HS-27A (cell line): ENCODE measurements at places on chromosomes 6 and 20.

DNA sequence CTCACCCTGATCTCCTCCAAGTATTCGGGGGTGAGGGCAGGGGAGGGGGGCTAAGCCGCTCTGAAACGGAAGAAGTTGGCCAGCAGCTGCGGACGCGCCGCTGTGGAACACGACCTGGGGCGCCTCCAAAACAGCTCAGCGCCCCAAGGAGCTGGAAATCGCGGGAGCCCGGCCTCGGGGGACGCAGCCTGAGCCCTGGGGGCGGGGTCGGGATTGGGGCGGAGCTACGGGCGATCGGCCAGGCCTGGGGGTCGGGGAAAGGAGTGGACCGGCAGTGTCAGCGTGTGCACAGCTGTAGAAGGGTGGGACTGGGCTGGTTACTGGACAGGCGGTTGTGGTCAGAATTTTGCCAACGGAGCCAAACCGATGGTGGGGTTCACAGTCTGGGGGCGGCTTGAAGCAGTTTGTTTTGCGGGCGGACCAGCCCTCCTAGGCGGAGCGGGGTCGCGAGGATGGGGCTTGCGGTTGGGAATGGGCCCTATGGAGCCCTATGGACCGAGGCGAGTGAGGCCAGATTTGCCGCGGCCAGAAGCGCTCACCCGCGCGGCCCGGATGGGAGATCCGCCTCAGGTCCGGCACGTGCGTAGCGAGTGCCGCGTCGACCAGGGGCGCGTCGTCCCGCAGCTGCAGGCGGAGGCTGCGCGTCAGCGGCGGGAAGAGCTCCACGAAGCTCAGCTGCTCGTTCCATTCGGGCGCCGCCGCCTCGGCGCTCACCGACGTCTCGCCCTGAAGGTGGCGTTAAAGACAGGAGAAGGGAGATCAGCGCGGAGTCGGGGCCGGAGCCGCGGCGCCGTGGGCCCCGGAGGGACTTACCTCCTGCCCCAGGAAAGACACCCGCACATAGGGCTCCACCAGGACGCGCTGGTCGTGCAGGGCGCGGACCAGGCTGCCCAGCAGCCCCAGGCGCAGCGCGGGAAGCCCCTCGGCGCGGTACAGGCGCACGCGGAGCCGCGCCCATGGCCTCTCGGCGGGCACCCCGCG lies 14.3 kb upstream of the SPAG4 start:
- DNase-seq, result no peak

GRCh38 chr6:53614676-53615075 lies 50.9 kb downstream of the KLHL31 start:
- DNase-seq, result no peak

GRCh38 chr6:23499549-23499948 lies 626.5 kb upstream of the NRSN1 start:
- no peak for DNase-seq

DNA sequence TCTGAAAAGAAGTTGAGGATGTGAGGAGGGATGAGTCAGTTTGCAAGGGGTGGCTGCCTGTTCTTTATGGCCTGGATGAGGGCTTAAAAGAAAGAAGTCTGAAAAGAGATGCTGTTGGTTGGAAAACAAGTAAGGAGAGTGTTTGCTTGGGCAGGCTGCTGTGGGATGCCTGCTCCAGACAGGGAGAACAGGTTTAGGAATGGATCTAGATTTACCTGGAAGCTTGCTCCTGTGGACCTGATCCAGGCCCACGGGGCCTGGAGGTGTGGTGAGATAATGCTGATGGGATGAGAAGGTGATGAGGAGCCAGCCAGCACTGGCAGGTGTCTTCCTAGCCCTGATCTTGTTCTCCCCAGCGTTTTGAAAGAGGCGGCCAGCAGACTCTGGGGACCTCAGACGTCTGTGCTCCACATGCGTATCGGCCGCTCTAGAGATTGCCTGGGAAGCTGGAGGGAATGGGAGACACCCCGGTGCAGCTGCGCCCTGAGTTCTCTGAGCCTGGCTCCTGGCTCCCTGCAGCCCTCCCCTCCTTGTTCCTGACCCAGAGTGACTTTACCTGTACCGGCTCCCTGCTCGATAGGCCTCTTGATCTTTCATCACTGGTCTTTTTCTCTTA lies 331.3 kb downstream of the ZFAND3 start:
- DNase-seq, result no peak

- no peak for DNase-seq
Observed at GRCh38 chr6:125020385-125020784, 58.1 kb downstream of the RNF217 start.

DNA sequence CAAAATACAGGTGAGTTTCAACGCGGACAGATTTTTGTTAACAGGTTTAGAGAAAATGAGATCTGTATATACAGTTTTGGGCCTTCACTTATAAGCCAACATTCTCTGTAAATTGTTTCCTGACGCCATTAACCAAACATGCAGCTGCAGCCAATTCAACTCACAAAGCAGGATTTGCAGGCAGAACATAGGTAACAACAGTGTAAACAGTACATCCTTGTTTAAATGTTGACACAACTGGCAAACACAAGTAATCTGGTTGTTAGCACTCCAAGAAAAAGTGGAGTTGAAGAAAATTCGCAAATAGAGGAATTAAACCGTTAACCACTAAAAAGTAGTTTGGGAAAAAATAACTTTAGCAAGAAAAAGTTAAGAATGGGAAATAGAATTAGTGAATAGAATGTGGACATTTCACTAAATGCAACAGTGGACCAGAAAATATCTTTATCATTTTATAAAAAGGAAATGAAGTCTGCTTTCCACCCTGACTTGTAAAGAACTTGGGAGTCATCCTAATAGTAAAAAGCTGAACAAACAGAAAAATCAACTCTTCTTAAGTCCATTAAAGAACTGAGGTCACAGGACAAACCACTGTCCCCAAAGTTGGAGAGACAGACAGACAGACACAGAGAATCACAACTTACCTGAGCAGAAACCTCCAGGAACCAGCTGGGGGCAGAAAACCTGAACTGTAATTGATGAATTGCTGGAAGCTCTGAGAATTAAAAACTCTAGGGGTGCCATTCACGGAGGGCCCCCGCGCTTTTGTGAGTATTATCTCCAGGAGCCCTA lies 10.1 kb downstream of the SMIM28 start:
- no peak for DNase-seq

DNA sequence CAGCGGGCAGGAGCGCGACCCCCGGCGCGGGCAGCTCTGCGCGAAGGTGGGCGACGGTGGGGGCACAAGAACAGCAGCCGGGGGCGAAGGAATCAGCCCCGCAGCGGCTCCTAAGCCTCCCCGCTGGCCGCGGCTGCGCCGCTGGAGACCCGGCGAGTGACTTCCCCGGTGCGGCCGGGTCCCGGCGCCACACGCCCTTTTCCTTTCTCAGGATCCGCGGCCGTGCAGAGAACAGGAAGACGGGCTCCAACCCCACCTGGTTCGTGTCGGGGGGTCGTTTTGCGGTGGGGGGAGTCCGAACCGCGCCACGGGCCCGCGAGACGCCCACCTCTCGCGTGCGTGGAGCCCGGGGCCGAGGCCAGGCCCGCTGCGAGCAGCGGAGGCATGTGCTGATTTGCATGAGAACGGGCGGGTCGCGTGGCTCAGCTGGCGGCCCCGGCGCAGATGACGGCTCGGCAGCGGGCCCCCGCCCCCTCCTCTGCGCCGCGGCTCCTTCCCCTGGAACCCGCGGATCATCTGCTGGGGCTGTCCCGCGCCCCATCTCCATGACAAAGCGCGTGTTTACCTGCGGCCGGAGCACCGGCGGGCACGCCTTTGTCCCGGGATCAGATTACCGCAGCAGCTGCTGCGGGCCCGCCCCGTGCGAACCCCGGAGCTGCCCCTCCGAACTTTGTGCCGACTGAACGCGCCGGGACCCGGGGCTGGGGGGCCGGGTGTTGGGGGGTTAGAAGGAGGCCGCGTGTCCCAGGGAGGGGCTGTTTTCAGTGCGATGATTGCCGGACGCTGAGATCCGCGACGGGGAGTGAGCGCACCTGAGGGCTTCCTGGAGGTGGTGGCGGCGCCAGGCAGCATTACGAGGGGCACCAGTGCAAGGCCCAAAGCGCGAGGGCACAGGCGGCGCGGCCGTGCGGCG lies 4.9 kb upstream of the DLL1 start:
- no peak for DNase-seq

DNA sequence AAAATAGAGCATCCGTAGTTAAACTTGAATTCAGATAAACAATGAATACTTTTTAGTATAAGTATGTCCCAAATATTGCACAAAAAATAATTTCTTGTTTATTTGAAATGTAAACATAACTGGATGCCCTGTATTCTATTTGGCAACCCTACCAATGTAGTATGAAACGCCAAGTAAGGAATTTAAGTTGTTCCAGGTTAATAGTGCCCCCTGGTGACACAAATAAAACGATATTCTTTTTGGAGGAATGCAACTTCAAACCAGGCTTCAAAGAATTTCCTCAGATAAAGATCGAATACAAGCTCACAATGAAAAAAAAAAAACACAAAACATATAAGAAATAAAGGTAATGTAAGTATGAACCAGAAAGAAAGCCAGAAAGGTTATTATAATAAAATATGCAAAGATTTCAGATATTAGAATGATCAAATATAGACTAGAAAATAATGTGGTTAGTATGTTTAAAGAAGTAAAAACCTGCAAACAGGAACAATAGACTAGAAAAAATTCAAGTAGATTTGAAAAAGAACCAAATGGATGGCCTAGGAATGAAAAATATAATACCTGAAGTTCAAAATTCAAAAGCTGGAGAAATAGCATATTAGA lies 18.4 kb upstream of the AKAP7 start:
- DNase-seq, result no peak

- no peak for DNase-seq
Observed at GRCh38 chr20:63878899-63879663, 14.0 kb downstream of the TPD52L2 start.

GRCh38 chr20:46995561-46996142 lies 101.0 kb downstream of the EYA2 start:
- no peak for DNase-seq

GRCh38 chr20:31923388-31924331 lies 28.2 kb downstream of the PDRG1 start:
- DNase-seq, result no peak

GRCh38 chr20:16293590-16293989 lies 279.7 kb downstream of the KIF16B start:
- no peak for DNase-seq
